CD4-positive, alpha-beta T cell treated with Interferon gamma for 1 hour (primary cell): ENCODE measurements at places on chromosomes 5 and 9.

GRCh38 chr5:40798801-40799210, 632 bp upstream of the PRKAA1 start:
- no peak for DNase-seq

GRCh38 chr9:87516222-87516925, 18.7 kb downstream of the DAPK1 start:
- peak; percentile 58 for DNase-seq

GRCh38 chr9:82201196-82201595, 212.6 kb downstream of the SPATA31D1 start:
- DNase-seq: no peak

DNA sequence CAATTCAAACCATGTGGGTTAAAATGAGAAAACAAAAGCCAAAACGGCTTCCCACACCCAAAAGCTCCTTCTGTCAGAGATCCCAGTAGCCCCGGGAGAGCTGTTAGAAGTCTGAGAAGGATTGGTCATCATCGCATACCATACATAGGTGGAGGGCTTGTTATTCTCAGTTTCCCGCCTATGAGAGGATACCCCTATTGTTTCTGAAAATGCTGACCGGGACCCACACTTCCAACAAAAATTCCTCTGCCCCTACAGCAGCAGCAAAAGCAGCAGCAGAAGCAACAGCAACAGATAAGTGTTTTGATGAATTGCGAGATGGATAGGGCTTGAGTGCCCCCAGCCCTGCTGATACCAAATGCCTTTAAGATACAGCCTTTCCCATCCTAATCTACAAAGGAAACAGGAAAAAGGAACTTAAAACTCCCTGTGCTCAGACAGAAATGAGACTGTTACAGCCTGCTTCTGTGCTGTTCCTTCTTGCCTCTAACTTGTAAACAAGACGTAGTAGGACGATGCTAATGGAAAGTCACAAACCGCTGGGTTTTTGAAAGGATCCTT, at the start of gene TEK:
TEK (plus strand) TSS at position 245 of the 561 bp plus-strand sequence. CDS start 366 bp downstream, outside the sequence.
- no peak for DNase-seq

GRCh38 chr9:132293145-132293721, 61.6 kb downstream of the SETX start:
- DNase-seq: no peak

- DNase-seq: no peak
Measured at GRCh38 chr5:68562308-68562707, 346.8 kb downstream of the PIK3R1 start.
